Dermis blood vessel endothelial cell (primary cell): ENCODE measurements at places on chromosomes 1 and 21. TPM values are rescaled to one million over a fixed set of nuclear protein-coding genes. Genes with fewer than 3 reads are reported as not detected.

Gene ARMH1
- total RNA-seq = not detected in 2 replicates

Gene LAMC2
- total RNA-seq = 0.70 and 1.5 TPM in 2 replicates

Gene AMY1B
- not detected in 2 replicates for total RNA-seq

Gene FMO5
- total RNA-seq = 3.6 and 5.3 TPM in 2 replicates

Gene ACKR1
- 0.17 TPM in 1 of 2 replicates, not detected in the other for total RNA-seq

Gene NT5C1A
- not detected in 2 replicates for total RNA-seq

Gene KCNT2
- 0.14 and 0.17 TPM in 2 replicates for total RNA-seq

Gene ADORA1
- total RNA-seq = 0.19 TPM in 1 of 2 replicates, not detected in the other

- DNase-seq = no peak
Observed at GRCh38 chr1:189431447-189431846, 1046.2 kb downstream of the BRINP3 start.

GRCh38 chr1:167159782-167160181, 60.9 kb upstream of the POU2F1 start:
- no peak for DNase-seq

GRCh38 chr1:244601336-244601735, 51.6 kb upstream of the DESI2 start:
- DNase-seq = no peak

DNA sequence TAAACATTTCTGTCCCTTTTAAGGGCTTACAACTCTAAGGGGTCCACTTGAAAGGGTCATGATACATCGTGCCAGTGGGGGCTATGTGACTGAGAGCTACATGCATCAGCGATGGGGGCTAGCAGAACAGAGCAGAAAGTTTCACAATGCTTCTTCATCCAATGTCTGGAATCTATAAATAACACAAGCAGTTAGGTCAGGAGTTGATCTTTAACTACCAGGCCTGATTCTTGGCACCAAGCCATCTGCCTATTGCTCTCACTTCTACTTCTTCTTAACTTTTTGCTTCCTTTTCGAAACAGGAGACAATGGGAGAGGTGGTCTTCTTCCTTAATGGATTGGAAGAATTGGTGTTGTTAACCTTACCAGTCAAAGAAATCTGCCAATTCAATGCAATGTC, 410.0 kb downstream of the TGFB2 start:
- no peak for DNase-seq

GRCh38 chr21:40284409-40284808, 417.2 kb downstream of the PCP4 start:
- no peak for DNase-seq

GRCh38 chr1:83763361-83764095, 235.4 kb downstream of the TTLL7 start:
- no peak for DNase-seq

- DNase-seq = no peak
Observed at GRCh38 chr1:3729594-3730542, 22.4 kb upstream of the CCDC27 start.

DNA sequence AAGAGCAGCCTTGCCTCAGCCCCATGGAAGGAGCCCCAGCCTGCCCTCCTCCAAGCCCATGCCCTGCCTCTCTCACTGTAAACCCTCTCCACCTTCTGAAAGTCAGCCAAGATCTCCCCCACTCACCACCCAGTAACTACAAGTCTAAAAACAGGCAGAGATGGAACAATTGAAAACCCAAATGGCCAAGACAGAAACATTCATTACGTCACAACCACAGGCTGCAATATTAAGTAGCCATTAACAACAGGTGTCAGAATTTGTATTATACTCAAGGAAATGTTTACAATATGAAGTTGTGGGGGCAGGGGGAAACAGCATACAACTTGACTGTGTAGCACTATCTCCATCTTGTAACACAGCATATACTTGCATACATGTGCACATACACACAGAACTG, 2.4 kb downstream of the IRF6 start:
- DNase-seq = no peak

- peak; percentile 92 for DNase-seq
Observed at GRCh38 chr1:151196292-151196800, 2.0 kb upstream of the PIP5K1A start.

- peak; percentile 40 for DNase-seq
Observed at GRCh38 chr1:151881479-151881878, 27.8 kb downstream of the THEM4 start.

DNA sequence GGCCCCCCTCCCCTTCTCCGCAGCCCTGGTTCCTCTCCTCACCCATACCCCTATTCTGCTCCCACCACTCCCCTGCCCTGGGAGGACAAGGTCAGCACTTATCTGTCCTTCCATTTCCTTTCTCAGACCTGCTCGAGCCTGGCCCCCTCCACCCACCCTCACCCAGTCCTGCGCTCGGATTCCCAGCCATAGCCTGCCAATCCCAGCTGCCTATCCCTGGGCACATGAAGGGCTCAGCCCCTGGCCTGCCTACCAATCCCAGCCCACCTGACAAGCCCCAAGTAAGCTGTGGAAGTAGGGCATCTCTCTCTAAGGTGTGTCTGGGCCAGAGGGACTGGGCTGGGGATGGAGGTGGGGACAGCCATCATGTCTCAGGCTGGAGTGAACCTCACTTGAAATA, 5.4 kb downstream of the BLACAT1 start:
- no peak for DNase-seq

- DNase-seq = no peak
Observed at GRCh38 chr1:11331036-11331944, 58.3 kb downstream of the UBIAD1 start.

DNA sequence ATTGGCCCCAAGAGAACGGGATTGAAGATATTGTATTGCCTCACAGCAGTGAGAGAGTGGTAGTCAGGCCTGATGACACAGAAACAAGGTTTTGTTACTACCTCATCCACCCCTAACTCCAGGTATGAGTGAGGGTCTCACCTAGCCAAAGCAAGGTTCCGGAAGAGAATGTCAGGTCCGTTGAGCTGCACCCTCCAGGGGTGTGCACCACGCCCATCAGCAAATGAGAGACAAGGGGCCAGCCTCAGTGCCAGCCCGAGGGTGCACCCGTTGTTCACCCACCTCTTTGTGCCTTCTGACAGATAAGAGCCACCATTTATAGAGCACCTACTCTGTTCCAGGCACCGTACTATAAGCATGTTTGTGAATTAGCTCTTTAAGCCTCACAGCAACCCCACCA, 121.9 kb upstream of the IPO9 start:
- DNase-seq = no peak

DNA sequence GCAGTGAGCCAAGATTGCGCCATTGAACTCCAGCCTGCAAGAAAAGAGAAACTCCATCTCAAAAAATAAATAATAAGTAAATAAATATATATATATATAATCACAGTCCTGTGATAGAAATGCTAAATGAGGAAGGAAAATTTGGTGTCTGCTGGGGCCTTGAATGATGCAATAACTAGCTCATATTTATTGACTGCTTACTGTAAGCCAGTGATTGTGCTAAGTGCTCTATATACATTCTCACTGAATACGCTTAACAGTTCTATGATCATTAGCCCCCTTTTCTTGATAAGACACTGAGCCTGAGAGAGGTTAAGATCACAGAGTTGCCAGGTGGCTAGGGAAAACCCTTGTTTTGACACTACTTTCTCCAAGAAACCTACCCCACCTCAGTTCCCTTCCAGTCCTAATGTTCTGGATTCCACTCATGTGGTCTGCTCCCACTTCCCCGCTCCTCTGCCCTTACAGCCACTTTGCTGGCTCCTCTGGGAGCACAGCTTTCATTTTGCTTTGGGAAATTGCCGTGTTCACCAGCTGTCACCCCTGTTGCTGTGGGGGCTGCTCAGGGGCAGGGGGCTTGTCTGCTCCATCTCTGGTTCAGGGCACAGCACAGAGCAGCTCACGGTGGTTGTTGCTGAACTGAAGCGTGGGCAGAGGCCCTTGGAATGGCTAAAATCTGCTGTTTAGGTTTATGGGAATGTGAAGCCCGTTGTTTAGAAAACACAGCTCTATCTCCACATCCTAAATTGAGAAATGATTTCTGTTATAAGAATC, 2.5 kb upstream of the BMP8A start:
- DNase-seq = no peak
